ENCODE measurements at places on chromosomes 13 and 19.

GRCh38 chr19:46475986-46476385, 4.6 kb upstream of the PNMA8A start:
- DNase-seq, result no peak

GRCh38 chr13:113351514-113352026, 12.4 kb downstream of the GRTP1 start:
- DNase-seq, result no peak

DNA sequence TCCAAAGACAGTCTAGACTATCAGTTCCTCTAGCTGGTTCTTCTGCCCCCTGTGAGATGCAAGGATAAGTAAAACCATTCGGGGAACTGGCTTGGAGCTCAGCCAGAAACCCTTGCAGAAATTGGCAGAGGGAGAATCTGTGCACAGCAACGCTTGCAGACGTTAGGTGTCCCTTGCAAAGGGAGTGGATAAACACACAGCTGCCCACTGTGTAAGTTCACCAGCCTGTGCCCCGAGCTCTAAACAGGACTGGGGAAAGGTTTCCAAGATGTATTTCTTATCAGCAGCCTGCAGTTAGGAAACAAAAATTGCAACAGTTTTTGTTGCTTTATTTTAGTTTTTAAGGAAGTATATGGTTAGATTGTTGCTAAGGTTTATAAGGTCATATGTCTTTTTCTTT, 19.0 kb upstream of the ADGRE1 start:
- DNase-seq, result no peak

DNA sequence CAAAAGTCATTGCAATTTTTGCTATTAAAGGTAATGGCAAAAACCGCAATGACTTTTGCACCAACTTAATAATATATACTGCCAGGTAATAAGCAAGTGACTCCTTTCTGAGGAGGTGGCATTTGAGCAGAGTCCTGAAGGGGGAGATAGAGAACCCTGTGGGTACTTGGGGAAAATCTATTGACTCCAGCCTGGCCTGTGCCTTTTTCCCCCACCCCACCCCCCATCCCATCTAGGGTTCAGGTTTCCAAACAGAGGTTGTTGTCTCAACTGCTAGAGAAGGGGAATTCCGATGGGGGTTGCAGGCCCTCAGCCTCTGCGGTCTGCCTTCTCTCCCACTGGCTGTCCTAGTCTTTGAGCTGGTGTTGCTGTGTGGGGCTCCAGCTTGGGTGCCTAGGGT, 11.5 kb downstream of the S1PR2 start:
- DNase-seq, result peak; percentile 16

GRCh38 chr19:15871570-15871969, 26.3 kb downstream of the CYP4F2 start:
- no peak for DNase-seq

GRCh38 chr19:56321989-56322440, 7.4 kb upstream of the ZSCAN5A start:
- DNase-seq, result no peak

DNA sequence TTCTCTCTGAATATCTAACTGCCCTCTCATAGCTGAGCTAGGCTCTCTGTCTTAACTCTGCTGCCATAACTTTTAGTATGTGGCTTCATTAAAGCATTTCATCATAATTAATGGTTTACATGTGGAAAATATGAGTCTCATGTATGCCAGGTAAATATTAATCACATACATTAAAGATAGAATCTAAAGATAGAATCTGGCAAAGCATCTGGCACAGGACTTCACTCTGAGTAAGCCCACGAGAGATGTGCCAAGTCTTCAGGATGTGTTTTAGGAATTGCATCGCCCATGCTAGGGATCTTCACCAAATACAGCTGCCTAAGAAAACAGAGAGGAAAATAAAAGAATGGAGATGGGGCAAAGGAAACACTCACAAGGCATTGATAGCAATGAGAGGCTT, 285.8 kb downstream of the DIAPH3 start:
- no peak for DNase-seq

GRCh38 chr19:55289117-55289796, 5.5 kb downstream of the BRSK1 start:
- DNase-seq, result no peak

DNA sequence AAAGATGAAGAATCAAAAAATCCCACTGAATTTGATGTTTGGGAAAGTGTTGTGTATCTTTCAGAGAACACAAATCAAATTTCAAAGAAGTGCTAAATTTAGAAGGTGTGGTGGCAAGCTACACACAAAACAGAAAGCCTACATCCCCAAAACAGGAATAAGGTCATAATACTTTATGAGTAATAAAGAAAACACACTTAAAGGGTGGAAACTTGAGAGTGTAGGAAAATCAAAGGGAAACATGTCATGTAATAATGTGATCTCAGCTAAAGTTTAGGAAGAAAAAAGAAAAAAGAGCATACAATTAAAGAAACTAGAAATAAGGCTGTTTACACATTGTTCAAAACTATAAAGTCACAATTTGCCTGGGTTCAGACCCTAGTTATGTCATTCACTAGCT, 668.7 kb downstream of the PCDH17 start:
- DNase-seq, result no peak

GRCh38 chr19:19464339-19465098, 50.8 kb downstream of the TSSK6 start:
- DNase-seq, result no peak

- no peak for DNase-seq
These were observed 16.3 kb downstream of the PLA2G4C start for GRCh38 chr19:48094129-48094854.

- DNase-seq, result no peak
These were observed 128.7 kb downstream of the FGF14 start for GRCh38 chr13:102273111-102273510.

- DNase-seq, result peak; percentile 85
These were observed at the start of the genes ZNF568 and ZNF829 for GRCh38 chr19:36915992-36916830. ZNF568 (plus strand) TSS chr19:36916332; CDS start chr19:36922771, 6,439 bp downstream. ZNF829 (minus strand) TSS chr19:36916291; CDS start chr19:36915167, 1,124 bp downstream.

GRCh38 chr13:51764184-51765141, 39.5 kb downstream of the DHRS12 start:
- peak; percentile 33 for DNase-seq

Data from NCI-H146 (cell line).